ENCODE measurements at places on chromosomes 3 and 15.

DNA sequence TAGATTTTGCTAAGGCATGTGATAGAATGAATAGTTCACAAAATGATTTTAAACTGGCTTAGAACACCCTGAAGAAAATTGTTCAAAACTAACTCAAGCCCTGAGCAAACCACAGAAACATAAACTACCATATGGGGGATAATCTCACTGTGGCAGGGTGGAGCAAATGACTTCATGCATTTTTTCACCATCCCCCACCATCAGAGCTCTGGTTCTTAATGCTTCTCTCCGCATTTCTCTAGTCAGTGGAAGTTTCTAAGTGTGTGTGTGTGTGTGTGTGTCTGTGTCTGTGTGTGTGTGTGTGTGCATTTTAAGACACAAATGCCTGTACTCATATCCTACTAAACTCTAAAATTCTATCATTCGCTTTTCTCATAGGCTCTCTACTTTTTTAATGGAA is 107.1 kb upstream of the PHLDB2 start:
- no peak for DNase-seq

- DNase-seq = no peak
Observed at GRCh38 chr3:71565316-71565715, 18.2 kb downstream of the FOXP1 start.

- no peak for DNase-seq
Observed at GRCh38 chr3:23888617-23889228, 28.1 kb downstream of the NKIRAS1 start.

DNA sequence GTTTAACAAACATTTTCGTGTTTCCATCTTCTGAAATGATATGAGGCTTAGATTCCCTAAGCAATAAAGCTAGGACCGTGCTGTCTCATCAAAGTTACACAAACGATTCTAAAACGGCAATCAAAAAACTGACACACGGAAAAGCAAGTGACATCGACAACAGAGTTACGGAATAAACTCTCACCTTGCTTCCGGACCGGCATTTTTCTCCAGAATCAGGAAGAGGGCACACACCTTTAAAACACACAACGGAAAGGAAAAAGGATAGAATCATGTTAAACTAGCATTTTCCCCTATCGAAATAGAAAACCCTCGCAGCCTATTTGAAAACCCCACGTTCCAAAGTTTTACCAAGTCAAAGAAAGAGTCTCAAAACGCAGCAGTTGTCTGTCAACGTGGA is 1.4 kb downstream of the DLG1 start:
- DNase-seq = no peak

DNA sequence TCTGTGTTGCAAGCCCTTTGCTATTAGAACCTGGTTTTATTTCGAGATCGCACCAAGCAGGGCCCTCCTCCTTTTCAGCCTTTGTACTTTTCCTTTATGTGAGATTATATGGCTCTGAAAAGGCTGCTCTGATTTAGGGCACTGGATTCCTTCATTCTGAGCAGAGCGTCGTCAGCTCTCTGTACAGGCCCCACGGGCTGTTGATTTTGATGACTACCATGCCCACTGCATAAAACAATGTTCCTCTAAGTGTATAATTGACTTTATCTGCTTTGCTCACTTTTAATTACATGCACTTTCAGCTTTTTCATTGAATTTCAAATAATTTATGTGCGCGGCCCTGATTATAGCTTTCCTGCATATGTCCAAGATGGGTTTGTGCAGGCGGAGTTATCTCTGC is 4.4 kb upstream of the PSMD6 start:
- no peak for DNase-seq

GRCh38 chr15:25776071-25776746 is 86.9 kb downstream of the ATP10A start:
- no peak for DNase-seq

GRCh38 chr3:187758318-187758955 is 13.2 kb upstream of the BCL6 start:
- DNase-seq = no peak

- no peak for DNase-seq
Observed at GRCh38 chr3:111035902-111036301, 35.7 kb upstream of the NECTIN3 start.

- DNase-seq = no peak
Observed at GRCh38 chr15:64845831-64846595, 4.3 kb downstream of the PLEKHO2 start.

DNA sequence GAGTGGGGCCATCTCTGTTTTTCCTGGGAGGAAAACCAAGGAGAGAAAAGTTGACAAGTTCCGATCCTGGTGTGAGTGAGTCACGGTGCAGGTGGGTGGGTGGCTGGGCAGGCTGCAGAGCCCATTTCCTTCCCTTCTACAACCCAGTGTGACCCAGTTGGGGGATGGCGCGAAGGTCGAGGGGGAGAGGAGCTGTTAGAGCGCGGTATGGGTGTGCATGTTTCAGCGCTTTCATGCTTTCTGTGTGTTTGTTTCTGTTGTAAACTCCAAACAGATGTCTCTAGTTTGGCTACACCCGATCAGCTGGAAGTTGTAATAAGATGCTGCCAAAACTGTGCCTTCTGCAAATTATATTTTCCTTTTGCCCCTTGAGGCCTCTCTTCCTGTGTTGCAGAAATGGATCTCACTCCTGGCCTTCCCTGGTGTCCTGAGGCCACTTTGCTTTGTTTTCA is 3.8 kb downstream of the FAM43A start:
- no peak for DNase-seq

- DNase-seq = no peak
Observed at GRCh38 chr15:47773143-47773542, 55.8 kb downstream of the SEMA6D start.

GRCh38 chr3:52395503-52395865 is 49.4 kb downstream of the SEMA3G start:
- no peak for DNase-seq

GRCh38 chr3:11907667-11908660 is 61.3 kb upstream of the TAMM41 start:
- DNase-seq = no peak

DNA sequence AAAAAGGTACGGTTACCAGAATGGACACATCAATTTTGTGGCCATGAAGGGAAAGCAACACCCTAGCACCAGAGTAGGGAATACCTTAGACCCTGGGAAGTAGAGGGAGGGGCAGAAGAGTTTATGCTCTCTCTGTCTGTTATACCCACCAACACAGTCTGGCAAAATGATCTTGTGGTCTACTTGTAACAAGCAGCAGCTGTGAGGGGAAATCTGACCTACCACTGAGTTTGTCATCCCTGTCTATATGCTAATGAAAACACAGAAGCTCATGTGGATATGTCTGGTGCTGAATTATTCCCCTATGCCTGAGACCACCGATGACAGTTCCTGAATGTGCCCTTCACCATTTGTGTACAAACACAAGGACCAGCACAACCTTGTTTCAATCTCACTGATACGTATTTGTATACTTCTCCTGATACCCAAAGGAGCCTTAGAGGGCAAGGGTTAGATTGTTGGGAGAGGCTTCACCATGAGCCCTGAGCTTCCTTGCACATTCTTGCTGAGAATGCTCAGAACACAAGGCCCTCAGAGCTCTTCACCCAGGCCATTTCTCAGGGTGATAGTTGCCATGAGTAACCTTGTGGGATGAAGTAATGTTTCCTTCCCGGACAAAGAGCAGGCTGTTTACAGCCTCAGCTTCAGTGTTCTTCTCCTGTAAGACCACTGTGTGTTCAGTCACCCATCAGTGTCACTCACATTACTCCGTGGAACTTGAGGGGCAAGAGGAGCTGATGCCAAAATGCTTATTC is 24.7 kb upstream of the ZNF639 start:
- no peak for DNase-seq

- DNase-seq = no peak
Observed at GRCh38 chr15:42932833-42933515, 12.4 kb upstream of the TTBK2 start.

- no peak for DNase-seq
Observed at GRCh38 chr3:30696403-30696819, 90.0 kb downstream of the TGFBR2 start.

DNA sequence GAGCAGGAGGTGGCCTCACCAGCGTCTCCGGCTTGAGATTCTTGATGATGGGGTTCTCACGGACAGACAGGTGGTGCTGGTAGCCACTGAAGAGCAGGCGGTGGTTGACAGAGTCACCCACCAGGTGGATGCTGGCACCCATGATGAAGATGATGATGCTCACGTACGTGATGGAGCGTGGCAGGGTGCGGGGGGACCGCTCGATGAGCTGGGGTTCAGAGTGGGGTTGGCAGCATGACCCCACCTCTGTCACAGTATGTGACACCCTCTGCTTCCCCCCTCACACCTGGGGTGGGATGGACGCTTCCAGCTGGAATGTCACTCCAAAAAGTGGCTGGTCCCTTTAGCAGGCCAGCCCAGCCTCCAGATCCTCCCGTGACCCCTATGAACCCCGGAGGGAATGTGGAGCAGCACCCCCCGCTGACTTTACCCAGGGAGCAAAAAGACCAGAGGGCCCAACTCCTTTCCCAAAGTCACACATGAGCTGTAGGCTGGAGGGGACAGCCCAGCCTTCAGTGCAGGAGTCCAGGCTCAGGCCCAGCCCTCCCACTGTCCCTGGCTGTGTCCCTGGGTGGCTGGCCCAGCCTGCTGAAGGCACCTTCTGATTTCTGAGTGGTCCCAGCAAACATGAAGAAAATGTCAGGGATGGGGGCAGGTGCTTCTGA is 6.7 kb upstream of the CALML4 start:
- DNase-seq = no peak

- no peak for DNase-seq
Observed at GRCh38 chr3:36893137-36893557, 51.7 kb downstream of the TRANK1 start.

GRCh38 chr3:36827133-36827532 is 62.8 kb upstream of the DCLK3 start:
- DNase-seq = no peak

DNA sequence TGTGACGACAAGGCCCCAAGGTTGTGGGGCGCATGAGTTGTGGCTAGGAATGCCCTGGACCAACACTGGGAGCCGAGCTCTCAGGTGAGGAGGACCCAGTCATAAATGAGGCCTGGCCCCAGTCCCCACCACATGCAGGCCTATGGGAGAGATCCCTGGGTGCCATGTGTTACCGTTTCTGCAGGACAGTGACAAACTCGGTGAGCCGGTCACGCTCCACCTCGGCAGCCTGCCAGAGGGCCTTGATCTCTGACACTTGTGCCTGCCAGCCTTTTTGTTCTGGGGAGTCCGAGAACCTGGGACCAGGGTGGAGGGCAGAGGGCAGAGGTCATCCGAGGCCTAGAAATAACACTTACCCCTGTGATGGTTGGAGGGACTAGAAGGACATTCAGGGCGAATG is 27.7 kb upstream of the HHATL start:
- no peak for DNase-seq

- DNase-seq = no peak
Observed at GRCh38 chr3:61664105-61664482, 102.7 kb downstream of the PTPRG start.

DNA sequence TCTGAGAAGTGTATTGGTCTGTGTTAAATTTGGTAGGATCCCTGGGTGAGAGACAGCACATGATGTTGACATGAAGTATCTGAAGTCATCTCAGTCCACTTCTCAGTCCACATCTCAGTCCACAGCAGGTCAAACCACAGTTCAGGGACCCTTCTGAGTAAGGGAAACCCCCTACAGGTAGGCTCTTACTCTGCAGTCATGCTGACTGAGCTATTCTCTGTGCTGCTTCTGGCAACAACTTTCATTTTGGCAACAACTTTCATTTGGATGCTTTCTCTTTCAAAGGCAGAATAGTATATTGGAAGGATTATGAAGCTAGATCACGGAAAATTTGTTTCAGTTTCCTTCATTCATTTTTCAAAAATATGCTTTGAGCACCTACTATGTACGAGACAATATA is 178.2 kb upstream of the GOLIM4 start:
- DNase-seq = no peak

DNA sequence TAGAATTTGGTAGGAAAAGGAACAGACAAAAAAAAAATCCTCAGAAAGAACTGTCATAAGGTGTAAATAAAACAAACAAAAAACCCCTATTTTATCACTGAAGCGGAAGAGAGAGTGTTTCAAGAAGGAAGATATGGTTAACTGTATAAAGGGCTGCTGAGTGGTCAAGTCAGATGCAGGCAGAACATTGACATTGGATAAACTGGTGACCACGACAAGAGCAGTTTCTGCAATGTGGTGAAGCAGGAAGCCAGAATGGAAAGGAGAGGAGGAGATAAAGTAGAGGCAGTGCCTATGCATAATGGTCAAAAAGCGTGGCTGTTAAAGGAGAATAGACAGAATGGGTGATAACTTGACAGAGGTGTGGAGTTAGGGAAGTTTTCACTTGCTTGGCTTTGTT is 75.3 kb downstream of the CYP19A1 start:
- DNase-seq = no peak

GRCh38 chr3:170732660-170733245 is 137.2 kb downstream of the RPL22L1 start:
- DNase-seq = no peak

- DNase-seq = no peak
Observed at GRCh38 chr3:120875989-120876388, 32.0 kb upstream of the STXBP5L start.

DNA sequence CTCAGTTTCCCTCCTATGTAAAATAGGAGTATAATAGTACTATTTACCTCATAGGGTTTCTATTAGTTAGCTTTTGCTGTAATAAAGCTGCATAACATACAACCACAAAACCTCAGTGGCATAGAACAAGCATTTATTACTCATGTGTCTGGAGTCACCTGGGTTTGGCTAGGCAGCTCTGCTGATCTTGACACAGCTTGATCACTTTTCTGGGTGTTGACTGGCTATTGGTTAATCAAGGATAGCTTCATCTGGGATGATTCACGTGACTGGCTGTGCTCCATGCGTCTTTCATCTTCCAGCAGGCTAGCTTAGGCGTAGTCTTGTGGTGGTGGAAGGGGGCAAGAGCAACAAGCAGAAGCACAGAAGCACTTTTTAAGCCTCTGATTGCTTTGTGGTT is 112.6 kb downstream of the SQOR start:
- DNase-seq = no peak

GRCh38 chr15:98609144-98609852 is 39.0 kb upstream of the IGF1R start:
- DNase-seq = no peak

DNA sequence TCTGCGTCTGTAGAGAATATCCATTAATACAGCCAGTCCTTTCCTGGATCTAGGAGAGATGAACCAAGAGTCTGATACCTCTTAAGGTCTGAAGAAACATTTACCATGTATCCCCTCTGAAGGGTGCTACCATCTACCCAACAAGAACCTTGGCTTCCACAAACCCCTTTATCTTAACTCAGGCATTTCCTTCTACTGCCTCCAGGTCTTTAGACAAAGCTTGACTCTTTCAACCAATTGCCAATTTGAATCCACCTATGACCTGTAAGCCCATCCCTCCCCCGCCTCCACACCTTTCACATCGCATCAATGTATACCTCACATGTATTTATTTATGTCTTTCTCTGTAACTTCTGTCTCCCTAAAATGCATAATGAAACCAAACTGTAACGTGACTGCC is 139.5 kb downstream of the SNRK start:
- no peak for DNase-seq

GRCh38 chr3:80338366-80338765 is 570.6 kb upstream of the ROBO1 start:
- DNase-seq = no peak
